ENCODE measurements at places on chromosomes 5 and 9. TPM values are rescaled to one million over a fixed set of nuclear protein-coding genes. Genes with fewer than 3 reads are reported as not detected.

The ZNF658 gene
- total RNA-seq = 4.7 TPM

The PHF24 gene
- 0.13 TPM for total RNA-seq

The CORO2A gene
- 0.78 TPM for total RNA-seq

DNA sequence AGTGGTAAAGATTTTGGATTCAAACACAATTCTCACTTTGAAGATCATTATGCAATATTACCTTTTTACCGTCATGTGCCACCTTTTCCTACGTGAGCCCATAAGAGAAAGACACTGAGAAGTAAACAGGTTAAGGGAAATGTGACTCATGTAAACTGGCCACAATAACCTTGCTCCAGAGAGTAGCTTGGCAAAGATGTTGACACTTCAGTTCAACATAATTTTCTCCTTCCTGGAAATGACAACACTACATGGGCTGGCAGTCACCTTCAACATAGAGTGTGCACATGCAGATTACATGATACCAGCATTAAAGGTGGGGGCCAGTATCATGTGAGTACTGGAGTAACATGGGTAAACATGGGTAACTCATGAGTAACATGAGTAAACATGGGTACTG is 141.9 kb downstream of the CDK5RAP2 start:
- DNase-seq = no peak

GRCh38 chr5:79242242-79243039 is 6.5 kb downstream of the JMY start:
- no peak for DNase-seq

DNA sequence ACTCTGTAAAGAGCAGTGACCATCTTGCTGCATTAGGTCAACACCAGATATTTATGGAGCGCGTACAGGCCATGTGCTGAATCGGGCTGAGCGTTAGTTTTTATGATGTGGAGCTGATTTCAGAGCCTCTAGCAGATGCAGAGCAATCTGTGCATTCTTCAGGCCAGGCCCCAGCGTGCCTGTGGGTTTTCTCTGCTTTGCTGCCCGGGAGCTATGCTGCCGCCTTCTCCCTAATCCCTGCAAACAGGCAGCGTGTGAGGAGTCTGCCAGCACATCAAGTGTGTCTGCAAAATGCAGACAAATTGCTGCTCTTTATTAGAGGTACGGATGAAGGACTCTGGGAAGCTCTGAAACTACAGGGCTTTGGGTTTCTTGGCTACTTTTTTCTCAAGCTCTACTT is 170.0 kb downstream of the NTRK2 start:
- DNase-seq = no peak

DNA sequence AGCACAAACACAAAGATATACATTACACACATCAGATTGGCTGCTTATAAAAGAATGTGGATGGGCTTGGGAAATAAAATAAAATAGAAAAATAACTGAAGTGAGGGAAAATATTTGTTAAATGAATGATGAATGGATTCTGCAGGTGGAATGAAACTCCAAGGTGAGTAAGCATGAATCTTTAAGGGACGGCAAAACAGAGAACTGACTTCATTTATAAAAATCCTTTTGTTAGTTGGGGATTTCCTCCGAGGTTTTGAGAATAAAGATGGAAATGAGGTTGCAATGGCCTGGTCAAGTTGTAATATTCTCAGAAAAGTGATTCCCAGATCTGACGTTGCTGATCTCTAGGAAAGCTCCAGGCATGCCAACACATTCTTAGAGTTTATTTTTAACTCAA is 20.9 kb upstream of the SEMA6A start:
- no peak for DNase-seq

Data from activated B cell treated with CpG ODN at 0.5 μM for 24 hours (primary cell).